ENCODE measurements at places on chromosomes 7 and 10.

DNA sequence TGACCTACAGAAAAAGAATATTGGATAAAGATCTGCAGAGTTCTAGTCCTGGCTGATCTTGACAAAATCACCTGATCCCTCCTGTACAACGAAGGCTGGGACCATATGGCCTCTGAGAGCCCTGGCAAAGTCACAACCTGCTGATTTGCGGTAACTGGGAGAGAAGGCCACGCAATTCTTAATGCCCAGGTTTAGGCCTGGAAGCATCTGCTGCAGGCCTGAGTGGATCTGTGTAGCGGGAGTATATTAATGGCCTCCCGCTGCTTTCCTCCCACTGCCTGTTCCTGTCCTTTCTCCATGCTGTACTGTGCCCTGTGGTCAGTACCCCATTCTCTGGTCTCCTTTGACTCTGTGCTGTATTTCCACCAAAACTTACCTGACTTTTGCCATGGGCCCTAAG lies 24.2 kb downstream of the AKR1B1 start:
- no peak for DNase-seq

DNA sequence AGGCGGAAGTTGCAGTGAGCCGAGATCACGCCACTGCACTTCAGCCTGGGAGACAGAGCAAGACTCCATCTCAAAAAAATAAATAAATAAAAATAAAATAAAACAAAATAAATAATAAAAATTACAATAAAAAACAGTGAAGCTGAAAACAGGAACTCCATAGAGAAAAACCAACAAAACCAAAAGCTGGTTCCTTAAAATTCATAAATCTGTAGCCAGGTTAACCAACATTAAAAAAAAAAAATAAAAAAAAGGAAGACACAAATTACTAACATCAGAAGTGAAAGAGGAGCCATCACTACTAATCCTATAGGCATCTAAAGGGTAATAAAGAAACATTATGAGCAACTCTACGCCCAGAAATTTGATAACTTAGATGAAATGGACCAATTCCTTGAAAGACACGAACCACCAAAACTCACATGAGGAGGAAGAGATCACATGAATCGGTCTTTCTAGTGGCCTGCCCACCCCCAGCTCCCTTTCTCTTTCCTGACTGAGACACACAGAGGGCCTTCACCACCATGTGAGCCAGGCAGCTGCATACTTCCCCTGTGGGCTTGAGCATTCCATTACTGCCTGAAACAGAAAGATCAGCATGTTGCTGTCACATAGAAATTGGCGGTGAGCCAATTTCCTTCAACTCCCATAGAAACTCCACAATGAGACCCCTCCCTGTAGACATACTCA lies 208.7 kb downstream of the MAD1L1 start:
- no peak for DNase-seq

DNA sequence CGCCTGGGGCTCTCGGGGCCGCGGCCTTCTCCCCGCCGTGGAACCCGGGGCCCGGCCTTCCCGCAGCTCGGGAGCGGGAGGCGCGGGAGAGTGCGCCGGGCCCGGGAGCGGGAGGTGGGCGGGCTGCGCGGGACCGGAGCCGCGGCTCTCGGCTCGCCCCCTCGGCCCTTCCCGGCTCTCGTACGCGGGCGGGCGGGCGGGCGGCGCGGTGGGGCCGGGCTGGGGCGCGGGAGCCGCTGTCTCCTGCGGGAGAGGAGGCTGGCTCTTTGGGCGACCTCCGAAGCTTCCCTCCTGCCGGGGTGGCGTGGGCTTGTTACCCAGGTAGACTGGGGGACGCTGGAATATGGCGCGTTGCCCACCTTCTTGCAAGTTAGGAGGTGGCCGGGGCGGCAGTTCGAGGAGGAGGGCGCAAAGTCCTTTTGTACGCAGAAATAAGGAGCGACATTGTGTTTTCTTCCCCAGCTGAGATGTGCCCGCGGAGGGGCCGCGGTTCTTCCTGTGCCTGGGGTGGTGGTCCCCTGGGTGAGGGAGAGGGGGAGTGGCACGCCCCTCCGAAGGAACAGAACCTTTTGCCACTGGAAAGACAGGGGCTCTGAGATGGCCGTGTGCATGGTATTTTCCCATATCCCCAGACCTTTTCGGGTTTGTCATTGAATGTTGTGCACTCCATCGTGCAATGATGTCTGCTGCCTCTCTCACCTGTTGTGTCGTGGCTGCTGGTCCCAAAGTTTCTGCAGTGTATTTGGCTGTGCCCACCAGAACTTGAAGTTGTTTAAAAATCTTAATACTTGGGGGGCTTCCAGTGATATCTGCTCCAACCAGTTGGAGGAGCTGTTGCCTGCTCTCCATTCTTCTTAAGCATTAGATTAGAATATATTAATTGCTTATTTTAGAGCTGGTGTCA lies 844 bp downstream of the NRF1 start:
- peak; percentile 42 for DNase-seq

DNA sequence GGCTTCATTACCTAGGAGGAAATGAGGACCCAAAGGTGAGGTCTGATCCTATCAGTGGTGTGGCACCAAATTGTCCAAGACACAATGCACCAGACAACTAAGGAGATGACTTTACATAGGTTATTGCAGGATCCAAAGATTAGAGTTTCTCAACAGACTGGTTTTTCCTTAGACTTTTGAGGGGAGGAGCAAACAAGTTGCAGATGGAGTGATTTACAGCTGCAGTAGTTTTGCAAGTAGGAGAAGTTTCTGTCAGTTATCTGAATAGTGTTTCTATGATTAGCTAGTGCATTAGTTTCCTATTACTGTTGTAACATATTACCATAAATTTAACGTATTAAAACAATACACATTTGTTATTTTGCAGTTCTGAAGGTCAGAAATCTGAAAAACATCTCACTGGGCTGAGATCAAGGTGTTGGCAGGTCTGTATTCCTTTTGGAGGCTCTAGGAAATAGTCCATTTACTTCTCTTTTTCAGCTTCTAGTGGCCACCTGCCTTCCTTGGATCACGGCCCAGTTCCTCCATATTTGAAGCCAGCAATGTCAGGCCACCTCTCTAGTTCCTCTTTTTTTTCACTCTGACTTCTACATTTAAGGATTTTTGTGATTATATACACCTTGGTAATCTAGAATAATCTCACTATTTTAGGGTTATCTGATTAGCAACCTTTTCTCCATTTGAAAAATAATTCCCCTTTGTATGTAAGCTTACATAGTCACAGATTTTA lies 994.9 kb downstream of the REEP3 start:
- DNase-seq, result no peak

DNA sequence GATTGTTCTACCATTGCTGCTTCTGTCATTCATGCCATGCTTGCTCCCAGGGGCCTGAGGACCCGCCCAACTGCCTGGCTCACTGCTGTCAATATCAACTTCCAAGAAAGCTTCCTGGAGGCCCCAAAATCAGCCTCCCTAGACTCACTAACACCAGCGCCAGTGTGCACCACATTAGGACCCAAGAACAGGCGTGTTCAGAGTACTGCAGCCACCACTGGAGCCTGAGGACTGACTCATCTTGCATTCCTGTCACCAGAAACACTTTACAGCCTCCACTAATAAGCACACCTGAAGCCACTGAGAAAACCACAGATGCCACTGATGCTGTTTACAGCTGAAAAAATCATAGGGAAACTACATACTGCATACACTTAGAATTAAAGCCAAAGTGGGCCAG lies 1284.3 kb downstream of the TYW1 start:
- DNase-seq, result no peak

- DNase-seq, result peak; percentile 81
These were observed 140.4 kb upstream of the MAGI2 start for GRCh38 chr7:79593866-79594301.

DNA sequence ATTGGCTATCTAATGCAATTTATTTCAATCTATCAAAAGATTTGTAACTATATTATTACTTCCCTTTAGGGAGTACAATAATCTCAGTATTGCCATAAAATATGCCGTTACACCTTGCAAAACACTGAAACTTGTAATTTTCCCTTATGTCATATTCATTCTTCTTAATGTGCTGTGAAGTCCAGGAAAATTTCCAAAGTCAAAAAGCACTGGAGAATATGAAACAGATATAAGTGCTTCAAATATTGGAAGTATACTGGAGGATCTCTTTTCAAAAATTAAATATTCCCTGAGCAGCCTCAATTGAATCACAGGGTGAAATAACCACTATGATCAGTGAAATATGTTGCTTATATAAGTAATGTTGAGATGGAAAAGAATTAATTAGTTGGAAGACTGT lies 356.0 kb downstream of the PPP1R3A start:
- no peak for DNase-seq

- DNase-seq, result no peak
These were observed 30.0 kb upstream of the WNT16 start for GRCh38 chr7:121298831-121299239.

- no peak for DNase-seq
These were observed 19.8 kb downstream of the CCNY start for GRCh38 chr10:35355971-35356724.

DNA sequence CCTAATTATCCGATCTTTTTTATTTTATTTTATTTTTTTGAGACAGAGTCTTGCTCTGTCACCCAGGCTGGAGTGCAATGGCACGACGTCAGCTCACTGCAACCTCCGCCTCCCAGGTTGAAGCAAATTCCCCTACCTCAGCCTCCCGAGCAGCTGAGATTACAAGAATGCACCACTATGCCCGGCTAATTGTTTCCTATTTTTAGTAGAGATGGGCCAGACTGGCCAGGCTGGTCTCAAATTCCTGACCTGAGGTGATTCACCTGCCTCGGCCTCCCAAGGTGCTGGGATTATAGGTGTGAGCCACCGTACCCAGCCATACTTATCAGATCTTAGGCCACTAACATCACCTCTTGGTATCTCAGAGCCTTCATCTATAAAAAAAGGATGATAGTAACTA lies 4.9 kb downstream of the SLC25A13 start:
- DNase-seq, result no peak
